ENCODE measurements at places on chromosomes 7 and 10.

DNA sequence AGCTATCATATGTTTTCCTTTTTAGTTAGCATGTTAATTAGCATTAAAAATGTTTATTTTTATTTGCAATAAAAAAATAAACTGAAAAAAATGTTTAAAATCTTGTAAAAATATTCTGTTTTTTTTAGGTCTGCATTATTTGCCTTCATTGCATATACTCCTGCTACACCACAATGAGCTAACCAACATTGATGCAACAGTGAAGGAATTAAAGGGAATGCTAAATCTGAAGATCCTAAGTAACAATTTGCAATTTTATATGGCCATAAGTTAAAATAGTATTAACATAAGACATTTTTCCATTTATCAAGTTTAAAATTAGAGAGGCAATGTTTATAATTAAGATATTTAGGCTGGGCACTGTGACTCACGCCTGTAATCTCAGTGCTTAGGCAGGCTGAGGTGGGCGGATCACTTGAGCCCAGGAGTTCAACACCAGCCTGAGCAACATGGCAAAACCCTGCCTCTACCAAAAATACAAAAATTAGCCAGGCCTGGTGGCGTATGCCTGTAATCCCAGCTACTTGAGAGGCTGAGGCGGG, 32.2 kb downstream of the LRRC72 start:
- no peak for DNase-seq

GRCh38 chr10:120336911-120337540, 120.0 kb upstream of the PLPP4 start:
- DNase-seq = peak; percentile 12

- no peak for DNase-seq
Measured at GRCh38 chr10:123266971-123267370, 112.8 kb downstream of the BUB3 start.

GRCh38 chr7:157337316-157338149, 729 bp downstream of the DNAJB6 start:
- DNase-seq = peak; percentile 42

GRCh38 chr10:49549640-49550346, 10.9 kb upstream of the ERCC6 start:
- no peak for DNase-seq

DNA sequence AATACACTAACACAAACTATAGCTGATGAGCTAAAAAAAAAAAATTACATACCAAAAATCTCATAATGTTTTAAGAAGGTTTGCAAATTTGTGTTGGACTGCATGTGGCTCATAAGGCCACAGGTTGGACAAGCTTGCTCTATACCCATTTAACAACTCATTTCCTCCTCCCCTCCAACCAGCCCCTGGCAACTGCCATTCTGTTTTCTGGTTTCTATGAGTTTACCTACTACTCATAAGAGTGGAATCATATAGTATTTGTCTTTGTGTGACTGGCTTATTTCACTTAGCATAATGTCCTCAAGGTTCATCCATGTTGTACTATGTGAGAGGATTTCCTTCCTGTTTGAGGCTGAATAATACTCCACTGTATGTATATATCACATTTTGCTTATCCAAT, 100.4 kb upstream of the ARHGAP21 start:
- no peak for DNase-seq

- no peak for DNase-seq
Measured at GRCh38 chr7:130294314-130294713, 1.4 kb downstream of the CPA4 start.

- DNase-seq = no peak
Measured at GRCh38 chr10:95559471-95559870, 1.7 kb downstream of the SORBS1 start.

DNA sequence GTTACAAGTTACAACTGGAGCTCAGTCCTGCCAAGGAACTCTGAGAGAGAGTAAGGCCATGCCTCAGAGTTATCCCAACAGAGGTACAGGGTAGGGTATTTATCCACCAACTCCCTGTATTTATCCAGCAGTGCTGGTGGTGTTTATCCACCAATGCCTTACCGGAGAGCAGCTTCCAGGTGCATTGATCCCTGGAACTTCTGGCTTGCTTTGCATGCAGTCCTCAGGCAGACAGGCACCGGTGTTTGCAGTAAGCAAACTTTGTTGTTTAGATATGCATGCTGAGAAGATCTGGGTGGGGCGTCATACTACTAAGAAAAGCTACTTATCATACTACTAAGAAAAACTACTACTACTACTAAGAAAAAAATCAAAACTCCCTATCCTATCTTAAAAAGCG, 92.4 kb downstream of the CYP26A1 start:
- no peak for DNase-seq

DNA sequence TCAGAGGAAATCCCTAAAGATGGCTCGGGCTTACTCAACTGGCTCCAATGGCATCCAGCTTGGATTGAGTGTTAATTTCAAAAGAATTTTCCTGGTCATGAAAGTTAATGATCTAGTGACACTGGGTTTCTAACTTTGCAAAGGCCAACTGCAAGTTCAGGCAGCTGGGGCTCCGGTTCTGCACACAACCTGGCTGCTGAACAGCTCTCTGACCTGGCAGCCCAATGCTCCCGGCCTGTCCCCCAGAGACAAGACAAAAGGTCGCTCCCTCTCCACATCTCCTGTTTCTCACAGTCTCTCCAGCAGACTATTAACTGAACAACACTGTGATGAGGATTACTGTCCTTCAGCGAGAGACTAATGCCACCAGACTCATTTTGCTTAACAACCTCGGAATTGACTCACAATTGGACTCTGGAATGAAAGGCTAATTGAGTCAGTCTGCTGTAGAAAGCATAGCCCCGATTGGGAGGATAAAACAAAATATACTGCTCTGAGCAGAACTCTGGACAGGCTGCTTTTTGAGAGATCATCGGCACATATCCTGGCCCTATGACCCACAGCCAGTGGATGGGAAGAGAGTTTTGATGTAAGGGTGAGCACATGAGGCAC, 174.5 kb downstream of the GFRA1 start:
- no peak for DNase-seq

DNA sequence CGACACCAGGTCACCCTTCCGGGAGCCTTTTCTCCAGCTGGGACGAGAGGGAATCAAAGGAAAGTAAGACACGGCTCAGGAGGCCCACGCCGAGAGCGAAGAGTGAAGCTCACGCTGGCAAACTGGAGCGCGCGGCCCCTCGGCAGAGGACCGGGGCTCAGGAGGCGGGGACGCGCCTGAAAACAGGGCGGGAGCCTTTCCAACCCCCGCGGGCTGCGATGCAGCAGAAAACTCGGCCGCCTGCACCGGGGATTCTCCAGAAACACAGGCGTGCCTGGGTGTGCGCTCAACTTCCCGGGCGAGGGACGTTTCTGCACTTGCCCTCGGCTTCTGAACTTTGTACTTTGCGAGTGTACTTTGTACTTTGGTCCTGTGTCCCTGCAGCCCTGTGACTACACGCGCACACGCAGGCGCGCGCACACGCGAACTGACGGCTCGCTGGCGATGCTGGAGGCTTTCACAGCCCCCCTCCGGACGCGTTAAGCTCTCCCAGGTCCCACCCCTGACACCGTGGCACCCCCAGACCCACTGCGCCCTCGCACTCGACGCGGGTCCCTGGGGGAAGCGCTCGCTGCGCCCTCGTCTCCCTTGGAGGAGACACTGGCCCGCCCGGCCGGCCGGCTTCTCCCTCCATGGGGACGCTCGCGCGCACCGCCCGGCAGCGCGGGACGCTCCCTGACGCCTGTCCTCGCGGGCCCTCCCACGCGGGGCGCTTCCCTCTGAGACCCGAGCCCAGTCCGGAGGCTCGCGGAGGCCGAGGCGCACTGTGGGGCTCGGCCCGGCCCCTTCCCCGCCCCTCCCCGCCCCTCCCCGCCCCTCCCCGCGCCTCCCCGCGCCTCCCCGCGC, 588 bp upstream of the PAOX start:
- peak; percentile 44 for DNase-seq

GRCh38 chr10:32104622-32105509, 48.6 kb upstream of the KIF5B start:
- DNase-seq = no peak

DNA sequence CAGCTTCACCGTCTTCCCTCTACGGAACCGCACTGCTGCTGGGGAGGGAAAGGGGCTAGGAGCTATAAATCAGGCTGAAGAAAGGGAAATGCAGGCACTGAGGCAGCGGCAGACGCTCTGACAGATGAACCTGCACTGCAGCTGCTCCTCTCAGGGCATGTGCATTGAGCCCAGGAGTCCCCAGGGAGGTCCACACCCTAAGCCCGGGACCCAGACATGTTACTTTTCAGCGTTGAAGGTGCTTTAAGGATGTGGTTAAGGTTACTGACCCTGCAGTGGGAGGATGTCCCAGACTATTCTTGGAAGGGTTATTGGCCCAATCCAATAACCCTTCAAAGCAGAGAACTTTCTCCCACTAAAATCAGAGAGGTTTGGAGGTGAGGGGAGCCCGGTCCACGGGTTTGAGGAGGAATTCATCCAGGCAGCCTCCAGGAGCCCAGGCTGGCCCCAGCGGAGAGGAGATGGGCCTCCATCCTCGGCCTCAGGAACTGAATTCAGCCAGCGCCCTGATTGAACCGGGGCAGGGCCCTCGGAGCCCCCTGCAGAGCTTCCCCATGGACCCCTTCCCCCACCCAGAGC, 75.4 kb downstream of the ADARB2 start:
- DNase-seq = peak; percentile 58

- DNase-seq = no peak
Measured at GRCh38 chr7:75691793-75692543, 46.8 kb downstream of the HIP1 start.

GRCh38 chr7:78311181-78311580, 512.6 kb downstream of the PHTF2 start:
- DNase-seq = no peak

- no peak for DNase-seq
Measured at GRCh38 chr10:63503395-63503794, 17.8 kb upstream of the REEP3 start.

- no peak for DNase-seq
Measured at GRCh38 chr7:17412883-17413282, 114.4 kb downstream of the AHR start.

DNA sequence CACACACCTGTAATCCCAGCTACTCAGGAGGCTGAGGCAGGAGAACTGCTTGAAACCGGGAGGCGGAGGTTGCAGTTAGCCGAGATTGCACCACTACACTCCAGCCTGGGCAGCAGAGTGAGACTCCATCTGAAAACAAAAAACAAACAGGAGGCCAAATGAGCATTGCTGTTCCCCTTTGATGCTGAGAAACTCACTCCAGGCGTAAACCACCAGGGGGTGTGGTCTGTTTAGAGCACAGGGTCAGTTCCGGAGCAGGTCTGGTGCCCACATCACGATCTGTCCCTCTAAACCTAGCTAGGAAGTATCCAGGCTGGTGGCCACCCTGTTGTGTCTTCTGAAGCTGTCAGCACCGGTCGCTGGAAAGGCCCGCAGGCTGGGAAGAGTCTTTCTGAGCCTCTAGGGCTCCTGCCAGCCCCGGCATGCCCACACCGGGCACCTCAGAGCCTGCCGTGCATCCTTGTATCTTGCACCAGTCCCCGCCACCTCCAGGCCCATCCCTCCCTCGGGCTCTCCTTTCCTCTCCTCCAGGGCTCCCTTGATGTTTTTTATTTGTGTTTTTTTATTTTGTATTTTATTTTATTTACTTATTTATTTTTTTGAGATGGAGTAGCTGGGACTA, 66.3 kb upstream of the SH2B2 start:
- DNase-seq = no peak

GRCh38 chr10:24239289-24240040, 30.5 kb downstream of the KIAA1217 start:
- DNase-seq = no peak

DNA sequence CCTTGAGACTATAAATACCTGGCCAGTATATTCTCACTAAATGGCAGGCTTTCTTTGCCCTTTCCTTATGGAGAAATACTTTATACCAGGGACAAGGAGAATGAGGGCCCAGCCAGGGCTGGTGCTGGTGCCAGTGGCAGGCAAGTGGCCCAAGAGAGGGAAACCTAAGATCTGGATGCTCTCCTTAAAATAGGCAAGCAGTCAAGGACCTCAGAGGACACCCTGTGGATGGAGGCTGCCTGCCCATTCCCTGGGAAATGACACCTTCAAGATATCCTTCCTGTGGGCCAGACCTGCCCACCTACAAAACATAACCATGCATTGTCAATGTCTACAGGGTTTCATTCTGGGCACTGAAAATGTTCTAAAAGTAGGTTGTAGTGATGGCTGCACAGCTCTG, 29.1 kb downstream of the POLR3A start:
- DNase-seq = no peak

- no peak for DNase-seq
Measured at GRCh38 chr7:117810642-117811512, 62.4 kb downstream of the CTTNBP2 start.

GRCh38 chr7:7271094-7271874, 88.9 kb downstream of the C1GALT1 start:
- no peak for DNase-seq

- no peak for DNase-seq
Measured at GRCh38 chr7:12550956-12551355, 19.6 kb upstream of the SCIN start.

GRCh38 chr10:31352436-31353226, 33.6 kb downstream of the ZEB1 start:
- DNase-seq = no peak

GRCh38 chr7:4144172-4144701, 537.9 kb upstream of the FOXK1 start:
- no peak for DNase-seq

GRCh38 chr7:25636871-25637283, 408.6 kb upstream of the NPVF start:
- no peak for DNase-seq

DNA sequence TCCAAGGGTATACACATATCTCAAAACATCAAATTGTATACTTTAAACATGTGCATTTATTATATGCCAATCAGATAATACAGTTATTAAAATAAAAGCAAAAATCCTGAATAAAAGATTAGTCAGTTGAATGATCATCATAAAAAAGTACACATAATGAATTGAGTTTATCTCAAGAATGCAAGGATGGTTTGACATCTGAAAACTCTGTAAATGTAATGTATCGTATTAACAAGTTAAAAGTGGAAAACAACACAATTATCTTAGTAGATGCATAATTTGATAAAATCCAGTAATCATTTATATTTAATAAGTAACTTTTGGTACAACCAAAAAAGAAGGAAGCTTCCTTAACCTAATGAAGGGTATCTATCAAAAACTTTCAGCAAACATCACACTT, 86.6 kb downstream of the COL28A1 start:
- no peak for DNase-seq

DNA sequence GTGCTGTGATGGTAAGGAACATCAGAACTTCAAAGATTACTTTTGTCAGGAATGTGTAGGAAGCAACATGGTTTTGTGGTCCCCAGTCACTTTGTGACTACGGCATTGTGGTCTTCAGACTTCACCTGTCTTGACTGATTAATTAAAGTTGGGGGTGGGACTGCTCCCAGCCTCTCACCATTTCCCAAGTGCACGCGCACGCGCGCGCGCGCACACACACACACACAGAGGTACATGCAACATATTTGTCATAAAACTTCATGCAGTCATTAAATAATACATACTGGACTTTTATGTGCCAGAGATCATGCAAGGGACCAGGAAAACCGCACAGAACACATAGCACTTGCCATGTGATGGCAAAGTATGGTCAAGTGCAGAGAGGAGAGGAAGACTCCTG, 181.2 kb downstream of the EVX1 start:
- no peak for DNase-seq

Measured in CD4-positive, alpha-beta T cell treated with Interferon gamma for 1 hour (primary cell).